ENCODE measurements at places on chromosomes 1 and 21.

- no peak for DNase-seq
Measured at GRCh38 chr21:45041984-45042663, 32.3 kb upstream of the ADARB1 start.

DNA sequence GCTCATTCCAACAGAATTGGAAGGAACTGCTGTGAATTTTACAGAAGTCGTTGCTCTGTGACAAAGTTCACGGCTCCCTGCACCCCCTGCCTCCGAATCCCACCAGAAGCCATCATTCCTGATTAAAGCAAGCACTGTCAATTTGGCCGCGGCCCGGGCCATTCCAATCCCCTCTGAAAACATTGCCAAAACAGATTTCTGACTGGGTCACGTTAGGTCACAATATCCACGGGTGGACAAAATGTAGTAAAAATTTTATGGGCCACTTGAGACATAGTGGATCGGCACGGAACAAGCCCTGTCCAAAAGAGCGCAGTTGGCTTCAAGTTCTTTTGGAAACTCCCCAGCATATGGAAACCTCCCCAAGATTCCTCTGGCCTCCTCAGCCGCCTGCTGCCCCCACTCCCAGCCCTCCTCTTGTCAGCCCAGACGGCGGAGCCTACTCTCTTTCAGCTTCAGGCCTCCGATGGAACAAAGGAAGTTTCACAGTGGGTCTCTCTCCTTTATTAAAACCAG lies 67.2 kb upstream of the IFNAR2 start:
- DNase-seq = no peak

DNA sequence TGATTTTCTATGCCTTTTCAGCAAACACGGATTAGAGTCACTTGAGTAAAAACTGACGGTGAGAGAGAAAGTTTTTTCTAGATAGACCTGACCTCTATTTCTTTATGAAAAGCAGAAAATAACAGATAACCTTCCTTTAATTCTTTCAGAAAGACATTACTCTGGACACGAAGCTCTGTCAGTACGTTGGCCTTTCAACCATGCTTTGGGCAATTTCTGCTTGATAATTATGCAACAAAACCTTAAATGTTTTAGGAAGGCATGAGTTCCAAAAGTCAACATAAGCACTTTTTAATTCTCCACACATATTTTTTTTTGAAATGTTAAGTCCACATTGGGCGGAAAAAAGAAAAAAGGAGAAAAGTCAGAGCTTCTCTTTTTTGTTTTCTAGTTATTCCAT lies 137.8 kb downstream of the AKT3 start:
- no peak for DNase-seq

DNA sequence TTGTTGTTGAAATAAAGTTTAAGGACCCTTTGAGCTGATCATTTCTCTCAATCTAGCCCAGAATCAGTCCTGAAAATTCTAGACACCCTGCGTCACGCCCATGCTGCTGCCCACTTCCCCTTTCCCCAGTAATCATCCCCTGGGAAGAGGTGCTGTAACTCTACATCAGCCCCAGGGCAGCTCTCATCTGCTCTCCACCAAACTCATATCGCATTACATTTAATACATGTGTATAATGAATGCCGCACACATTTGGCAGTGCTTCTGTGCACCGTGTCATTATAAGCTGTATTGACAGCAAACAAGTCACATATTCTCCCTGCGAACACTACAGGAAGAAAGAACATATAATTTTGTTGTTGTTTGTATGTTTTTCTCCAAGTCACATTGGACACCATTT lies 539.7 kb upstream of the DAB1 start:
- no peak for DNase-seq

GRCh38 chr1:60213253-60213652 lies 139.7 kb upstream of the C1orf87 start:
- no peak for DNase-seq

DNA sequence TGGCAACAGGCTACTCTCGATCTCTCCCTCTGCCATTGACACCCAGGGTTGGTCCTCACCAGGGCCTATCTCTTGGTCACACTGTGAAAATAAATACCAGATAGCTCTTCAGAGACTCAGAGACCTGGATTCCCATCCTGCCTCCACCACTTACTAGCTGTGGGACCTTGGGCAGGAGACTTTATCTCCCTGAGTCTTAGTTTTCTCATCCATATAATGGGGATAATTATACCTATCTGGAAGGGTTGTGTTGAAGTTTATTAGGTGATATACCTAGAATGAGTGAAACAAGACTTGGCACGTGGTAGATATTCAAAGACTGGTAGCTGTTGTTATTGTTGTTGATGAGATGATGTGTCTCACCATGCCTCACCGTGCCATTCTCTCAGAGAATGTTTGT lies 7.4 kb downstream of the DMBX1 start:
- no peak for DNase-seq

GRCh38 chr1:220956501-220957232 lies 77.4 kb downstream of the HLX start:
- no peak for DNase-seq

DNA sequence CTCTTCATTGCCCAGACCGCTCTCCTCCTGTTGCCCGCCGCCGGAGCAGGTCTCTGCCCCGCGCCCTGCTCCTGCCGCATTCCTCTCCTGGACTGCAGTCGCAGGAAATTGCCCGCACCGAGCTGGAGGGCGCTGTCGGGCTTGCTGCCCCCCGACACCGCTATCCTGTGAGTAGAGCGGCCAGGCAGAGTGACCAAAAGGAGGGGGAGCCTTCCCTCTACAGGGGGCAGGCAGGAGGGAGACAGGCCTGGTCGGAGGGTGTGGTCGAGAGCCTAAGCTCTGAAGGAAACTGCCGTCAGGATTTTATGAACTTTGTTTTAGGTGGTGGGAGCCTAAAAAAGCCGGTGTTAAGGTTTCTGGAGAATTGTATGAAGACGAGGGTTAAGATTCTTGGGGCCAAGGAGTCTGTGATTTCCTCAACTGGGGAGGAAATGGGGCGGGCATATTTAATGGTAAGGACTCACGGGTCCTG lies 517 bp downstream of the LRIG2 start:
- DNase-seq = peak; percentile 52
